Smooth muscle cell of the brain vasculature (primary cell): ENCODE measurements at places on chromosomes 4 and X.
A peak's percentile ranks its signal among the peaks of the same experiment; 100 is the strongest.

GRCh38 chr4:105107095-105107856 lies 39.4 kb upstream of the TET2 start:
- DNase-seq, result no peak

DNA sequence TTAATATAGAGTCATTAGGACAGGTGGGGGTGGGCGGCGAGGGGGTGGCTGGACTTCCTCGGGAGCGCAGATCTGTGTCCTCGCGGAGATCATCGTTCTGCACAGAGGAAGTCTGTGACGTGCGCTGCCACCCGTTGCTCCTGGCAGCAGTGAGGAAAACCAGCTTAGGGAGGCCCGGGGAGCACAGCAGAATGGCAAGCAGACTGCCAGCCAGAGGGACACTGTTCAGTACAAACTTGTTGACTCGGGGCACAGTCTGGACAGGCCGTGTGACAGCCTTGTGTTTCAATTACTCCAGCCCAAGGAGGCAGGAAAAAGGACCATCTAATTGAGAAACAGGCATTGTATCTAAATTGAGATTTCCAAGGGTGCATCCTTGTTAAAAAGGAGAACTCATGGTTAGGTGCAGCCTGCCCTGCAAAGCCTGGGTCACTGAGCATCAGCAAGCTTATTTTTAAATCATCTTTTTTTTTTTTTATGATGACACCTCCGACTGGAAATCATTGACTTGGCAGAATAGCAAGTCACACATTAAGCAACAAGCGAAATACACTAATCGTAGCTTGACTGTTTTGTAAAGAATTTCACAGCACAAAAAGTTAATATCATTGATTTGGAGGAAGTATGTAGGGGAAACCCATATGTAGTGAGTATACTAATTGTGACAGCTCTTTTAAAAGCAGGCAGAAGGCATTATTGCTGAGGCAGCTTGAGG lies 512.0 kb upstream of the FAT1 start:
- DNase-seq, result no peak

DNA sequence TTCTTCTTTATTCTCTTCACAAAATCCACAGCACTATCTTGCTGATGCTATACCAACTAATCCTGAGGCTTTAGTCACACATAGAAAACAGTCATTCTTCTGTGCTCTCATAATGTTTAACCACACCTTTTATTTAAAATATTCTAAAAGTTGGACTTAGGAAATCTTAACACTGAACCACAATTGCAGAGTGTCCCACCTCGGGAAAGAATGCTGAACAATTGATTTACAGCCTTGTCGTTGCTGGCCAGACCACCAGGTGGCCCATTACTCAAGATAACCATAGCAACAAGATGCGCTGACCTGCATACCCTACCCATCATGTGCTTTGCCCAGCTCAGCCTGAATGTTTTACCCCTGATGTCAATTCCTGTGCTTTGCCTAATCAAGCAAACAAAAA lies 100.8 kb downstream of the ARSJ start:
- DNase-seq, result peak; percentile 12

DNA sequence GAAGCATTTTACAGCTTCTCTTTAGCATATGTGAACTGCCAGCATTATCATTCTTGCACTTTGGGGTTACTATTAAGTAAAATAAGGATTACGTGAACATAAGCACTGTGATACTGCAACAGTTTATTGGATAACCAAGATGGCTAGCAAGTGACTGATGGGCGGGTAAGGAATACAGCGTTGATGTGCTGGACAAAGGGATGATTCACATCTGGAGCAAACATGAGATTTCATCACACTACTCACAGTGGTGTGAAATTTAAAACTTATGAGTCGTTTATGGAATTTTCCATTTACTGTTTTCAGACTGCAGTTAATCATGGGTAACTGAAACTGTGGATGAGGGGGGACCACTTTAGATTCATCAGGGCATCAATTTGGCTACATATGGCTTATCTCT lies 16.0 kb downstream of the NBDY start:
- DNase-seq, result no peak

GRCh38 chr4:53432528-53433424 lies 55.3 kb downstream of the FIP1L1 start:
- DNase-seq, result no peak

DNA sequence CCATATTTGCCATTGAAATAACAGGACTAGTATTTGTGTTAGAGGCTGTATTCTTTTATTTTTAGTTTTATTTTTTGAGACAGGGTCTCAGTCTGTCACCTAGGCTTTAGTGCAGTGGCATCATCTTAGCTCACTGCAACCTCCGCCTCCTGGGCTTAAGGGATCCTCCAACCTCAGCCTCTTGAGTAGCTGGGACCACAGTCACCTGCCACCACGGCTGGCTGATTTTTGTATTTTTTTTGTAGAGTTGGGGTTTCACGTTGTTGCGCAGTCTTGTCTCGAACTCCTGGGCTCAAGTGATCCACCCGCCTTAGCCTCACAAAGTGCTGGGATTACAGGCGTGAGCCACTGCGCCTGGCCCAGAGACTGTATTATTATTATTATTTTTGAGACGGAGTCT lies 15.3 kb downstream of the TMEM131L start:
- DNase-seq, result no peak

- DNase-seq, result no peak
These were observed 10.2 kb upstream of the CLDN24 start for GRCh38 chr4:183332447-183332846.

- DNase-seq, result no peak
These were observed 455.4 kb upstream of the ADGRL3 start for GRCh38 chr4:60744767-60745166.

GRCh38 chr4:173685831-173686210 lies 155.8 kb upstream of the HAND2 start:
- no peak for DNase-seq

- no peak for DNase-seq
These were observed 958.3 kb upstream of the ADGRL3 start for GRCh38 chr4:60241866-60242265.

GRCh38 chr4:82555276-82555675 lies 6.5 kb downstream of the TMEM150C start:
- DNase-seq, result no peak

- no peak for DNase-seq
These were observed 50.1 kb downstream of the C4orf51 start for GRCh38 chr4:145730026-145730425.

DNA sequence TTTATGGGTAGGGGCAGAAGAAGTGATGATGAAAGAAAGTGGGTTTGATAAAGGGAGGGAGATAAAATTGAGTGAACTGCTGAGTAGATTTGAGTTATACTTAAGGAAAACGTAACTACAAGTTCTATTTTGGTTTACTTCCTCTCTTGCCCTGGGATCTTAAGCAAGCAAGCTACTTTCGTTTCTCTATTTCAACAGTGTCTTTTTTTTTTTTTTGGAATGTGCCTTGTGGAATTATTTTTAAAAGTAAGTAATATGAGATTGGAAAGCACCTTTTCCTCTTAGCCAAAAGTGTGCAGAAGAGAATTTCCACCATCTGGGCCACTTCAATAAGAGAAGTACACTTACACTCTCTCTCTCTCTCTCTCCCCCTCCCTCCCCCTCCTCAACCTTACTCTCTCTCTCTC lies 16.0 kb upstream of the C4orf36 start:
- no peak for DNase-seq

DNA sequence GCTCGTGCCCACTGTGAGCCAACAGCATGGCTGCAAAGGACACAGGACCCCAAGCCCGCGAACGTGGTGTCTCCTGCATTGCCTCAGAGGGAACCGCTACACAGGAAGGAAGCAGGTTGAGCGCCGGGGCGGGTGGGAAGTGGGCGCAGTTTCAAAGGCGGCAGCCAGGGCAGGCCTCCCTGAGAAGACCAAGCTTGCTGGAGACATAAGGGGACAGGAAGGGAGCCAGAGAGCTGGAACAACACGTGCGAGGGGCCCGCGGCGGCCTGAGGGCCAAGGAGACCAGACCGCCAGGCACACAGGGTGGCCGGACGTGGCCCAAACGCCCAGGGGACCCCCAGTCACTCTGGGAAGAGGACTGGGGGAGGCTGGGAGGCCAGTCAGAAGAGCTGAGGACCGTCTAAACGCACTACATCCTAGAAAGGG lies 32.0 kb downstream of the CTBP1 start:
- DNase-seq, result no peak

GRCh38 chr4:125750828-125751466 lies 436.2 kb downstream of the FAT4 start:
- DNase-seq, result no peak

DNA sequence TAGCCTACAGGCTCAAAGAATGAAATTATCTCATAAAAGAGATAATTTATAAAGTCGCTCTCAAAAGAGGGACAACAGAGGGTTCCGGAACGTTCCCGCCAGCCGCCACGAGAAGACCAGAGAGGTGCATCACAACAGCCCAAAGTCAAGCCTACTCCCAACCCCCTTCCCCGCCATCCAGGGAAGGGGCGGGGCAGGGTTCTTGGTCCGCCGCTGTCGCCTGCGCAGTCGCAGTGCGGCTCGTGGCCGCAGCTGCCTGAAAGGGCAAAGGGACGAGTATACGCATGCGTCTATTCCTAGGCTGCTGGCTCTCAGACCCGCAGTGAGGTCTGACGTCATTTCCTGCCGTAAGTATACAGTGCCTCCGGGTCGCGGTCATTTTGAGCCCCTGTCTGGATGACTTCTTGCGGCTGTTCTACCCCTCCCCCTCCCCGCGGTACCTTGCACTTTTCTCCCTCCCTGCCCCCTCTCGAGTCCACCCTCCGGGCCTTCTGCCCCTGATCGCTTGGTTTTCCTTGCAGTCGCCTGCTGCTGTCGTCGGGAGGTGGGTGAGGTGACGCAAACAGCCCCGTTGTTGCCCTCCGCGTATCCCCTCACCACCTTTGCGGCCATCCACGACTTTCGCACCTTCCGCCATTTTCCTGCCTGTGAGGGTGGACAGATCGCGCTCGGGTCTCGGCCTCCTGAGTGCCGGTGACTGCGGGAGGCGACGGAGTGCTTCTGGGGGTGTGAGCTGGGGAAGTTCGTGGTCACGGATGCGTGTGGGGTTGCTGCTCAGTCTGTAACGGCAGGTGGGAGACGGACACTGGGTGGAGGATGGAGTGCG lies at the start of gene OCIAD1:
Gene OCIAD1 (plus strand): TSS at position 383 of the 826 bp plus-strand sequence. CDS start 1,537 bp downstream, outside the sequence.
- peak; percentile 95 for DNase-seq

DNA sequence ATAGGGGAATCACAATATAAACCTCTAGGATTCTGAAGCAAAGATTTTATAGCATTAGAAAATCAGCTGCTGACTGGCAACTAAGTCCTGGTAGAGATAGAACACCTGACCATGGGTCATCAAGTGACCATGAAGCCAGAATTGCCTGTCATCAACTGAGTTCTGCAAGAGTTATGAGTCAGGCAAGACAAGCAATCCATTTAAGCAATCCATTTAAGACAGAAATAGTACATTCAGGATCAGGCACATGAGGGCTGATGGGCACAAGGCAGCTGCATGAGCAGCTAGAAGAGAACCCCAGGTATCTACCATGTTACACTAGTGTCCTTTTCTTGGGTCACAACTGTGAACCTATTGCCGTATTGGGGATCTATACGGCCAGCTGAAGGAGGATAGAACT lies 98.9 kb downstream of the SPRY1 start:
- no peak for DNase-seq

DNA sequence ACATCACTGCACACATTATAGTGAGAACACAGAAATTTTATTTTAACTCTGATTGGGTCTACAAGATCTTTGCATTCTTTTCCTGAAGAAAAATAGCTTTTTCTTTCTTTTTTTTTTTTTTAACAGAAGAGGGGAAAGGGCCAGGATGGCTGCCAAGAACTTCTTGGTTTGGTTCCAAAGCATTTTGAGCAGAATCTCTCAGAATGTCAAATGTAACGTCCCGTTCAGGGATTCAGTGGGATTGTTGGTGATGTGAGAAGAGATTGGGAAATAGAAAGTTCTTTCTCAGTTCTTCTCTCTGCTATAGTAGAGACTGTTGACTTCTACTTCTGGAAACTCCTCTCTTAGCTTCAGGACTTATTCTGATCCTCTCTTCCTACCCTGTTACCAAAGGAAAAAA lies 70.9 kb upstream of the CBR4 start:
- DNase-seq, result no peak

- DNase-seq, result no peak
These were observed 33.5 kb downstream of the ARHGEF9 start for GRCh38 chrX:63751481-63751880.

GRCh38 chrX:33126469-33126868 lies 84.9 kb downstream of the DMD start:
- no peak for DNase-seq

GRCh38 chr4:6898763-6899162 lies 10.9 kb upstream of the TBC1D14 start:
- DNase-seq, result no peak

DNA sequence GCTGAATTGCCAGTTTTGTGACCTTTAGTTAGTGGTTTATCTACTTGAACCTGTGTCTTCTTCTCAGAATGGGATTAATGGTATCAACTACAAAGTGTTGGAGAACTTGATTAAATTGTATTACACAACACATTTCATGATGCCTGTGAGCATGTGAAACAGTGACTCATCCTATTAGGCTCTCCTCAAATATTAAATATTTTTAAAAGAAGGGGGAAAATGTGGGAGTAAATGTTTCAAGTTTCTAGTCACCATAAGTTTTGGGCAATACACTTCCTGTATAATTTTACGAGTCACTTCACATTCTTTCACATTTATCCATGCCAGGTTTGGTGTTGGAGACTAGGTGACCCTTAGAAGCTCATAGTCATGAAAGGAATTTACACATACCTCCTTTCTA lies 147.0 kb downstream of the HS3ST1 start:
- DNase-seq, result no peak

DNA sequence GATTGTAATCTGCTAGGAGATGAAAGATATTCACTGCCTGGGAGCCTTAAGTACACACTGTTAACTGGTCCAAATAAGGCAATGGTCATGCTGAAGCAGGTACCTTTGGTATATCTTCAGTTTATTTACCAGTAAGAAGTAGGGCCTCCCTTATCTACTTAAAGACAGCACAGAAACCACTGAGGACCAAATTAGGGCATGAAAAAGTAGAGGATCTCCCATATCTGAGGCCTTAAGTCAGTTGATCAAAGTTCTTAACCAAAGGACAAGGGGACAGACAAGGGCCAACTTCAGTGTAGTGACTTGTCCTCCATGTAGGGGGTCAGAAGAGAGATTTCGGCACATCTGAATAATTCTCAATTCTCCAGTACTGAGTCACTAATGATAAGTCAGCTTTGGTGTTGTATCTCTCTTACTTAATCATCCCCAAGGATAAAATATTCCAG lies 59.1 kb downstream of the AMELX start:
- no peak for DNase-seq

GRCh38 chr4:31655328-31655727 lies 935.2 kb downstream of the PCDH7 start:
- no peak for DNase-seq

DNA sequence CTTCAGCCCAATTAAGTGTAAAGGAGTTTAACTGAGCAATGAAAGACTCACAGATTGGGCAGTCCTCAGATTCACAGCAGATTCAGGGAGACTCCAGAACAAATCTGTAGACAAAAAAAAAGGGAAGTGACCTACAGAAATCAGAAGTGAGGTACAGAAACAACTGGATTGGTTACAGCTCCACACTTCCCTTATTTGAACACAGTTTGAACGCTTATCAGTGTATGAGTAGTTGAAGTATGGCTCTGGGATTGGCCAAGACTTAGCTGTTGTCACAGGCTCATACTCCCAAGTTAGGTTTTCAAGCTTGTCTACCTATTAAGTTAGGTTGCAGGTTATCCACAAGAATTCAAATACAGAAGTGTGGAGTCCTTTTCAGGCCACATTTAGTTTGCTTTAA lies 112.4 kb upstream of the ELOVL6 start:
- DNase-seq, result no peak
